ENCODE measurements at places on chromosomes 2 and 18.

GRCh38 chr2:207422380-207422779 lies 107.4 kb upstream of the CREB1 start:
- DNase-seq = no peak

- no peak for DNase-seq
Measured at GRCh38 chr18:13112982-13113381, 105.6 kb upstream of the LDLRAD4 start.

- DNase-seq = no peak
Measured at GRCh38 chr2:132497591-132497990, 81.0 kb downstream of the GPR39 start.

- no peak for DNase-seq
Measured at GRCh38 chr2:118670838-118671237, 176.6 kb downstream of the EN1 start.

GRCh38 chr18:74597034-74597661 lies 522 bp upstream of the ZNF407 start:
- peak; percentile 69 for DNase-seq

DNA sequence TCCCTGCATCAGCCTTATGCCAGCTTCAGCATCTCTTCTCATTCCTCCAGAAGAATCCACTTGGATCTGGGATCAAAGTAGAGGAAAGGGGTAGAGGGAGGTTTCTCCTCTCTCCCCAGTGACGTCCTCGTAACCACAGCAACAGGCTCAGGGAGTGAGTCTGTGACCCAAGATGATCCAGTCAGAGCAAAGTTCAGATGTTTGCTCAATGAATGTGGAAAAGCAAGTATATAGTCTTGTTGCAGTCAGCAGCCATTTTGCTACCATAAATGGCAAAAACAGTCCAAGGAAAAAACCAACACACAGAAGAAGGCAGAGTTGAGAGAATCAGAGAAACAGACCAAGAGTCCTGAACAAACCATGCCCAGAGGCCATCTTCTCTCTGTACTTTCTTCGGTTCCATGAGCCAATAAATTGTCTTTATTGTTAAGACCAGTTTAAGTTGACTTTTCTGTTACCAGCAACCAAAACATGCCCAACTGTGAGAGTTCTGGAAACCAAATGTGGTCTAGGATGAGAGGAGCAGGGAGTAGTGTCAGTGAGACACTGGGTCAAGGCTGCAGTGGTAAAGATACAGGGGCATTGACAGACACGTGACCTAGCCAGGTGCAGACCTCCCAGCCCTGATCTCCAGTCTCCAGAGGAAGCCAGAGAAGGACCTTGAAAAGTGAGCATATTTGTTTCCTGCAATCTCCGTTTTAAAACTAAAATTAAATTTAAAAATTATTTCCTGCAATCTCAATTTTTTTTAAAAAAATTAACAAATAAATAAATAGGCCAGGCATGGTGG lies 3.2 kb upstream of the CXCR1 start:
- DNase-seq = no peak

DNA sequence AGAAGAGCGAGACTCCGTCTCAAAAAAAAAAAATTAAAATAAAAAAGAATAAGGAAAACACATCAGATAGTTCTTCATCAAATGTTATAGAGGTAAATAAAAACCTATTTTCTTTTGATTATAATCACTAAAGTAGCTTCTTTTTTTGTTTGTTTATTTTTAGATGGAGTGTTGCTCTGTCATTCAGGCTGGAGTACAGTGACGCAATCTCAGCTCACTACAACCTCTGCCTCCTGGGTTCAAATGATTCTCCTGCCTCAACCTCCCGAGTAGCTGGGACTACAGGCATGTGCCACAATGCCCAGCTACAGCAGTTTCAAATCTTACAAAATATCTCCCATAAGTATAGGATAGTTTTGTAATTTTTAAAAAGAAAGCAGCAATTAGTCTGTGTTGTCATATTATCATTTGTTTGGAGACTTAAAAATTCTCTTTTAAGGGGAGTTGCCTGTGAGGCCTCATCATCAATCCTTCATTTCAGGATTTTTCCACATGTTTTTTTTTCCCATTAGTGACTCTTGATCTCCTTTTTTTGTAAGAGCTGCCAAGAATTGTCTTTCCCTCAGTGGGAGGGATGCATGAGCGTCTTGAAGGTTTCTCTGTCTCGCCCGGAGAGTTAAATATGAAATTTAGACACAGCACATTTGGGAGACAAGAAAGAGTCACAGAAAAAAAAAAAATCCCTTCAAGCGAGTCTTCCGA lies 275.9 kb downstream of the CDCA7 start:
- no peak for DNase-seq

GRCh38 chr2:227813562-227814353 lies at the start of gene CCL20:
CCL20 (plus strand) TSS chr2:227813842; CDS start chr2:227813912, 70 bp downstream.
- no peak for DNase-seq

GRCh38 chr2:71474744-71475397 lies 21.5 kb downstream of the DYSF start:
- DNase-seq = no peak

- DNase-seq = no peak
Measured at GRCh38 chr18:51458861-51459260, 261.4 kb upstream of the MEX3C start.

GRCh38 chr2:6947929-6948676 lies 30.9 kb downstream of the RNF144A start:
- no peak for DNase-seq

DNA sequence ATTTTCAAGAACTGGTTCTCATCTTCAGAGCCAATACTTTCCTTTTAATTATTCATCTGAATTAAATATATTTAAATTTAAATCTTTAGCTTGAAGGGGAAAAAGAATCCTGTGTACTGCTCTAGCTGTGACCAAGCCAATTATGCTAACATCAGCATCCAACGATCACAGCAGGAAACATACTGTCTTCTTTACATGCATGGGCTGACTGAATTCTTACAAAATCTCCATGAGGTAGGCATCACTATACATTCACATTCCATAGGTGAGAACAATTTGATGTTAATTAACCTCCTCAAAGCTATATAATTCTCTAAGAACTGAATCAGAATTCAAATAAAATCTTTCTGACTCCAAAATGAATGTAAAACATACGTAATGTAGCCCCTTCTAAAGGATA lies 118.8 kb upstream of the MAP2 start:
- no peak for DNase-seq

DNA sequence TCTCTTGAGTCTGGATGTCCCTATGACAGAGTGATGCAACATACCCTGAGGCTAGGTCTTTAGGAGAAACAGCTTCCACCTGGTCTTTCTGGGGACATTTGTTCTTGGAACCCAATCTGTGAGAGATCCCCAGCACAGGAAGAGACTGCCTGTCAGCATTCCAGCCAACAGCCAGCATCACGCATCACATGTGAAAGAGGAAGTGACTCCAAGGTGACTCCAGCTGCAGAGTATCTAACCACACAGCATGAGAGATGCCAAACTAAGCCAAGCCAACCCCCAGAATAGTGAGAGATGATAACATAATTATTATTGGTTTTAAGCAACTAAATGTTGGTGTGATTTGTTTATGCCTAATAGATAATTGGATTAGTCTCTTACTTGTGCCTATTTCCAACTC lies 35.7 kb downstream of the C18orf63 start:
- no peak for DNase-seq

DNA sequence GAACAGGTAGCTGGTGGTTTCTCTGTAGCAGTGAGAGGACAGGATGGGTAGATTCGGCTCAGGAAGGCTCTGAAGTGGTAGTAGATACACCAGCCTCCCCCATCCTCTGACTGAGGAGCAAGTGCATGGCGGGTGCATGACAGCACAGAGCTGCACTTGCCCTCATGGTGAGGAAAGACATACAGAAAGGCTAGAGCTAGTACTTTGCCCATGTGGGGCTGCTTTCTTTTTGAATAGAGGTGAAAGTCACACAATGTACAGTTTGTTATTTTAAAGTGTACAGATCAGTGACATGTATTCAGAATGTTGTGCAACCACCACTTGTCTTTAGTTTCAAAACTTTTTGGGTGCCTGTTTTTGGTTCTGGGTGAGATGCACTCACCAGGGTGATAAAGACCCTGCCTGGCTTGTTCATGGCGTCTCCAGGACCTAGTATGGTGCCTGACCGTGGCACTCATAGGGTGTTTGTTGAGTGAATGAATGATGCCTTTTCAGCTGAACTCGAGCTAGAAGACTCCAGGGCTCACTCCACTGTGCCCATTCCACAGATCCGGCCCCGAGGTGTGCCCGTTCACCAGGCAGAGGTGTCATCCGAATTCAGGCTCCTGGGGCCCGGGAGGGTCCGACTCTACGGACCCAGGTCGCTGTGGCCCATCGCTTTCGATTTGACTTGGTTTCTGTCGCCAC lies 421 bp upstream of the VAMP5 start:
- no peak for DNase-seq

DNA sequence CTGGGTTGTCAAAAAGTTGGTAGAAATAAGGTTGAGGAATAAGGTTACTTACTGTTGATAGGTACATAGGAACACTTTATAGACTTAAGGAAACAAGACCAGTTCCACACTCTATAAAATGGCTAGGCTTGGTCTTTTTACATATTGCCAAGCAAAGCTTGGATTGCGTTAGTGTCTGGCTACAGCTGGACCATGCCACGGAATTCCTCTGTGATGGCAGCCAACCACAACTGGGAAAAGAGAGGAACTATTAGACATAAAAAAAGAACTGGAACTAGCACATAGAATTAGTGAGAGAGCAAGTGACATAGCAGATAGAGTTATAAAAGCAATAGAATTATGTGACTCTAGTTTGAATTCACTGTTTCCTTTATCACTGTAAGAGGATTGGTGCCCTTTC lies 17.7 kb upstream of the DPP10 start:
- no peak for DNase-seq

DNA sequence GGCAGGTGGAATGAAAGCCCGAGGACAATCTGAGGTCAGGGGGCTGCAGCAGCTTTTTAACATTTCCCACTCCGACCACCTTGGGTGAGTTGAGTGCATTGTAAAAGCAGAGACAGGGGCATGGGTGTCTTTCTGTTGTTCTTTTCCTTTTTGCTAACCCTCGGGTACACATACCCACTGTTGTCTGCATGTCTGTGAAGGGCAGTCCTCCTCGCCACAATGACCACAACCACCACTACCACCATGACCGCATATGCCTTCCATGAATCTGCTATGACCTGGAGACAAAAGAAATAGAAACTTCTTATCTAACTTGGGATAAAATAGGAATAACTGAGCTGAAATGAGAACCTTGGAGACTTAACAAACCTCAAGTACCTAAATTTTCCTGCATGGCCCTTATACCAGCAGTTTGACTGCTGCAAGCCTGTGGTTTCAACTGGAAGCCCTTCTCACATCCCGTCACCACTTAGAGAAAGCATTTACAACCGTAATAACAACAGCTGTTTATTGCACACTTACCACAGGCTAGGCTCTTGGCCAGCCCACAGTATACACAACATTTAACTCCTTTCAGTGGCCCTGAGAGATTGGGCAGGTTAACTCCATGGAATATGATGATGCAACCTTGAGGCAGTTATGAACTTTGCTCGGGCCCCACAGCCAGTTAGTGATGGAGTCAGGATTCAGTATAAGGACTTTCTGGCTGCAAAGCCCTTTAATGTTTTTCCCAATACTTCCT lies 80.3 kb downstream of the GYPC start:
- no peak for DNase-seq

DNA sequence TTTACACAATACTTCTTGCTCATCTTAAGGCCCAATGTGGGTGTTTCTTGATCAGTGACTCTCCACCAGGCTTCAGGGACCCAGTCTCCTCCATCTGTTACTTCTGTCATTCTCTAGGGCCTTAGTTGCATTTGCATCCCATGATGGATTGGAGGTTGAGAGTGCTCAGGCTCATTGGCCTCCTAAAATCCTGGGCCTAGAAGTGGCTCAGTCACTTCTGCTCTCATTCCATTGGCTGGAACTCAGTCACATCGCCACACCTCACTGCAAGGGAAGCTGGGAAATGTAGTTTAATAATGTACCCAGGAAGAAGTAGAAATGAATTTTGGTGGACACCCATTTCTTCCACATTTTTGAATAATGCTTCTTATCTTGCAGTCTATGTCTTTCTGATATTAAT lies 223.5 kb downstream of the HRH4 start:
- no peak for DNase-seq

- DNase-seq = no peak
Measured at GRCh38 chr18:45920367-45920766, 46.8 kb downstream of the EPG5 start.

DNA sequence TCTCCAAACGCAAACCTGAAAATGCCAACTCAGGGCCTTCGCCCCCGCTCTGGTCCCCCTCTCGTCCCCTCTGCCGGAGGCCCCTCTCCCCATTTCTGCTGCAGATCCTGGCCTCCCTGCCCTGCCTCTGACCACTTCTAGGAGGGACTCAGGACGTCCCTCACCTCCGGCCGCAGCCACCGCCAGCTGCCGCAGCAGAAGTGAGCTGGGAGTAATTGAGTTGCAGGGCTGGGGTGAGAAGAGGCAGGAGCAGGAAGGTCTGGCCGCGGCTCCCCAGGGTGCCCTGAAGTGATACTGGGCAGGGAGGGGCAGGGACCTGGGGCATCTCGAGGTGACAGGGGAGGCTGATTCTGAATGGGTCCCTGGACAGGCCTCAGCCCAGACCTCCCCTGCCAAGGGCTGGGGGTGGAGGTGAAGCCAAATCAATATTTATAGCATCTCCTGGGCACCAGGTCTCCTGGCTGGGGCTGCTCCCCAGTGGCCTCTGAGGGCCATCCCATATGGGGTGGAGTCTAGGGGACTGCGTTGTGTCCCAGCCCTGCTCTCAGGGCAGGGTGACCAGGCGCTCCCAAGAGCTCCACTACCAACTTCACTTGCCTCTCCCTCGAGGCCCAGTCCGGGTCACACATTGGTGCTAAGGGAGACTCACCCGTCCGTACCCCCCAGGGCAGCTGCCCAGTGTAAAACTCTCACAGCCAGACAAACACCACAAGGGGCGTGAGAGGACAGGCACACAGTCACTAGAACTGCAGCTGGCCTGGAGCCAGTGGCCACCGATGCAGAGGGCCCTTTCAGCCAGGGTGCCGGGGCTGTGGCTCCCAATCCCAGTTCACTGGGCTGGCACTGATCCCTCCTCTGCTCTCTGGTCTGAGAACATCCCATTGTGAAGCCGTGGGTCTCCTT lies 33.0 kb downstream of the KCNIP3 start:
- no peak for DNase-seq

GRCh38 chr2:69683170-69683971 lies 39.8 kb upstream of the AAK1 start:
- peak; percentile 73 for DNase-seq

DNA sequence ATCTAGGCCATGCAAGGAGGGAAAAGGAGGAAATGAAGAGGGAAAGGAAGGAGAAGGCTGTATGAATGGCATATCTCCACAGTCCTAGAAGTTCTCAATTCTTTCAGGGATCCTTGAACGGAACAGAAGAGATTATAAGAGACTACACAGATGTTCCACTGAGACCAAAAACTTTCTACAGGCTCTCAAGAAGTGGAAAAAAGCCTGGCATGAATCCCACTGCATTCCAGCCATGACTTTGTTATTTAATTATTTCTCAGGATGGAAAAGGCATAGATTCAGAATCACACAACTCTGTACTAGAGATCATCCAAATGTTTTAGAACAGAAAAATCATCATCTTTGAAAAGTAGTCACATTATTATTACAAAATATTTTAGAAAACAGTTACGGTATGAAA lies 131.7 kb upstream of the CDH20 start:
- no peak for DNase-seq

GRCh38 chr2:14194233-14194632 lies 438.3 kb upstream of the LRATD1 start:
- no peak for DNase-seq

- no peak for DNase-seq
Measured at GRCh38 chr2:38191516-38191915, 115.6 kb upstream of the CYP1B1 start.

Data from right renal cortex interstitium (tissue), 3 donors.